GM04503 (cell line): ENCODE measurements at places on chromosomes 2 and 18.

DNA sequence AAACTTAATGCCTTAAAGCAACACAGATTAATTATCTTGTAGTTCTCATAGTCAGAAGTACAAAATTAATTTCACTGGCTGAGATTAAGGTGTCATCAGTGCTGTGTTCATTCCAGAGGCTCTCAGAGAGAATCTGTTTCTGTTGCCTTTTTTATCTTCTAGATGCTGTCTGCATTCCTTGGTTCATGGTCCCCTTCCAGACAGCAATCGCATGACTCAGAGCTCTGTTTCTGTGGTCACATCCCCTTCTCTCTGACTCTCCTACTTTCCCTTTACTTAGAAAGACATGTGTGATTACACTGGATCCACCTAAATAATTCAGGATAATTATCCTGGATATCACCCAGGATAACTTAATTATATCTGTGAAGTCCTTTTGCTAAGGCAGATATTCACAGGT lies 148.6 kb downstream of the MAIP1 start:
- DNase-seq: peak; percentile 14

GRCh38 chr2:154392256-154392655 lies 306.2 kb upstream of the KCNJ3 start:
- no peak for DNase-seq

GRCh38 chr2:212961255-212961654 lies 190.2 kb downstream of the IKZF2 start:
- DNase-seq: no peak

- DNase-seq: no peak
Observed at GRCh38 chr2:39013871-39014270, 107.0 kb downstream of the SOS1 start.

DNA sequence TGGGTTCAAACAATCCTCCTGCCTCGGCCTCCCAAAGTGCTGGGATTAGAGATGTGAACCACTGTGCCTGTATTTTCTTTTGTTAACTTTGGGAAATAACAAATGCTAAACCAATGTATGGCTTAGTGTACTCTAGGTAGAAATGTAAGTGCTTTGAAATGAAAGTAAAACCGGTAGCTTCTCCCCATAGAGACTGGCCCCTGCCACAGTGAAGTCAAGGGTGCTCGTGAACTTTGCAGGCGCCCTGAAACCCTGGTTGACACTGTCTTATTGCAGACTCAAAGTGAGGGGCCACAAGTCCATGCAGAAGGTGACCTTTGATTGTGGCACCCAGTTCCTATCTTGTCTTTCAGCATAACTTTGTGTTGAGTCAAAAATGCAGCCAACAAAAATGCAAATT lies 24.2 kb upstream of the MTCL1 start:
- DNase-seq: no peak

DNA sequence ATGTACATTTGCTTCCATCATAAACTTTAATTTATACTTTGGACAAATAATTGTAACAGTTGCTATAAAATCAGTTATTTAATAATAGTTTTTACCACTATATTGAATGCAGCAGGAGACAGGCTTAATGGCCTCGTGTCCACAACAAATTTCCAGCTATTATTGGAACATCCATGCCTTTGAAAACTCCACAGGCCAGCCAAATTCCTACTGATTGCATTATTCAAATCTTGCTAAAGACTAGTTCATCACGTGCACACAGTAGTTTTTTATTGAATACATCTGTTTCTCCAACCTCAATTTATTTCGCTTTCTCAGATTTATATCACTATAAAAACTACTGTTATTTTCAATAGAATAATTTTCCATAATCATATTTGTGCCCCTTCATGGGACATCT lies 18.4 kb upstream of the PTPRM start:
- DNase-seq: no peak

DNA sequence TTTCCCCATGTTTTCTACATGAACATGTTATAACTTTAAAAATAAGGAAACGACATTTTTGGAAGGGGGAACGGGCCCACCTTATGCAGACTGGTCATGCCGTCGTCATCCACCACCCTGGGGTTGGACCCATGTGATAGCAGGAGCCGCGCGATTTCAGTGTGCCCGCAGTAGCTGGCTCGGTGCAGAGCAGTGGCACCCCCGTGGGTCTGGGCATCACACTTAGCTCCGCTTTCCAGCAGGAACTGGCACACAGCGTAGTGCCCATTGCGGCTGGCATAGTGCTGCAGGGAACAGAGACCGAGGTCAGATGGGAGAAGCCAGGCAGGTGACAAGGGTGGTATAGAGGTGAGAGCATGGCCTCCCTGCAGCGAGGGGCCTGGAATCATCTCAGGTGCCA lies 4.5 kb downstream of the ANKRD39 start:
- no peak for DNase-seq

DNA sequence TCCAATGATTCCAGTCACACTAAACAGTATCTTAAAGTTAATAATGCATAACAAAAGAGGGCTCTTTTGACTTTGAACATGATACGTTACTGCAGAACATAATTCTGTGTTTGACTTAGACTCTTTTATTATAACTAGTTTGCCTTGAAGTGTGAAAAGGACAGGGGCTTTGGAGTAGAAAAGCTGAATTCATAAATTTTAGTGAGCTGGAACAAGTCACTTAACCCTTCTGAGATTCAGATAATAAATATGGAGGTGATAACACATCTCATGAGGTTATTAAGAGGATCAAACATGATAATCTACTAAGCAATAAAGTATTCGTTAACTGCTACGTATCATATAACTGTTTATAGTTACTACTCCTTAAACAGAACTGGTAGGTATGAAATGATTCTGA lies 44.7 kb upstream of the FLACC1 start:
- DNase-seq: no peak

- peak; percentile 31 for DNase-seq
Observed at GRCh38 chr18:49161627-49162026, 210.9 kb upstream of the SMAD7 start.

DNA sequence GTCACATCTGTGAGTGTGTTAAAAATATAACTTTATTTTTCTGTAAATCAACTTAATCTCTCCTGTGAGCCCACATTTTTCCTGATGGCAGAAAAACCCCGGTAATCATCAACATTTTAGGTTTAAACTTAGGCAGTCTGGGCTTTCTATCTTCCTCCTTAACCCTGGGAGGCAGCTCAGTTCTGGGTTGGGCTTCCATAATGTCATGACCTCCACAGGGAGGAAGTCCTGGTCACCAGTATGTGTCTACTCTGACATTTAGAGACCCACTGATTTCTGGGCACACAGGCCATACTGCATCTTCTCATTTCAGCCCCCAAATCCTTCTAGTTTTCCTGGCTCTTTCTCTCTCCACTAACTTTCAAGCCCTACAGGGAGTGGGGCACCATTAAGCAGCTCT lies 181.2 kb downstream of the DYSF start:
- no peak for DNase-seq

- DNase-seq: peak; percentile 71
Observed at GRCh38 chr2:182447863-182448262, 21.0 kb upstream of the PDE1A start.

GRCh38 chr2:39405364-39405763 lies 31.7 kb downstream of the MAP4K3 start:
- no peak for DNase-seq

DNA sequence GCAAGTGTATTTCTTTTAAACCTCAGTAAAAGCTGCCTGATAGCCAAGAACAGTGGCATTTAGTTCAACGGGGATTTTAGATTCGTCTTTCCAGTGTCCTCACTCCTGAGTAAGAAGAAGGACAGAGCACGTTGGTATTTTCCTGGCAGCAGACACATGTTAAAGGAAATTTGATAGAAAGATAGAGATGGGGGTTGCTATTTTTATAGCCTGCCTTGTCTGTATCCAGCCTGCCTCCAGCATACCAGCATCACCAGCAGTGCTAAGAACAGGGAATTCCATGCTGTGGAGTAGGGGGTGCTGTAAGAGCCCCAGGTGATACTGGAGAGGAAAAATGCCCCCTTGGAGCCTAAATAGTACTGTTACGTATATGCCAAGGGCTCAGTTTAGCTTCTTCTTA lies 1.1 kb upstream of the SMYD1 start:
- no peak for DNase-seq

DNA sequence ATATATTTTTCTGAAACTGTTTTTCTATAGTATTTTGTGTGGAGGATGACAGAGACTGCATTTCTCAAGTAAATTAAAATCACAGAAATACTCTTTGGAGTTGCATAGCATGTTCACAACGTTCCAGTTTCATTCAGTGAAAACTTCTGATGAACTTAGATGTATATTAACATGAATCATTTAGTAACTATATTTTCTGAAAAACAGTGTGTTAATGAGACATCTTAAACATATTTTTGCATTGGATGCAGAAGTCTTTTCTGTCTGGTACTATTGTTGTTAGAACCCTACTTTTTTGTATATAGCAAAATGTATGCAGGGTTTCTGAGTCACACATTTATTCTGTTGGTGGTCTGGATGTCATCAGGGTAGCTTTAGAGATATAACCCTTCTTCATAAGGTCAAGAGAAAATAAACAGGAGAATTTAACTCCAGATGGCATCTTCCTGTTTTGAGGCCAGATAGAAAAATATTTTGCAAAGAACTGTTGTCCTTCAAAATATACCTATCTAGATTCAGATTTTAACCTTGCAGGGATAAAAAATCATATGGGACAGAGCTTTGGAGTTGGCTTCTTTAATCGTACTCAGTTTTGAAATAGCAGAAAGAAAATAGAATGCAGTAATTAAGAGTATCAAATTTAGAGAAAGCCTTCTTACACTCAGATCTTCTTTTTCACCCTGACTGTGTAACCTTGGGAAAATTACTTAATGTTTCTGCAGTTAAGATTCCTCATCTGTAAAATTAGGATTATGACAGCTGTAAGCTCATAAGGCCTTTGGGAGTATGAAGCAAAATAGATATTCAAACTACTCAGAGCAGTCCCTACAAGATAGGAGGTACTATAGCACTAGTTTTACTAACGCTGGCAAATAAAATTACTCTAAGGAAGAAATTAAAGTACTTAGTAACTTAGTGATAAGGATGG lies 5.3 kb downstream of the COL3A1 start:
- no peak for DNase-seq

GRCh38 chr2:207437524-207438143 lies 92.1 kb upstream of the CREB1 start:
- no peak for DNase-seq

DNA sequence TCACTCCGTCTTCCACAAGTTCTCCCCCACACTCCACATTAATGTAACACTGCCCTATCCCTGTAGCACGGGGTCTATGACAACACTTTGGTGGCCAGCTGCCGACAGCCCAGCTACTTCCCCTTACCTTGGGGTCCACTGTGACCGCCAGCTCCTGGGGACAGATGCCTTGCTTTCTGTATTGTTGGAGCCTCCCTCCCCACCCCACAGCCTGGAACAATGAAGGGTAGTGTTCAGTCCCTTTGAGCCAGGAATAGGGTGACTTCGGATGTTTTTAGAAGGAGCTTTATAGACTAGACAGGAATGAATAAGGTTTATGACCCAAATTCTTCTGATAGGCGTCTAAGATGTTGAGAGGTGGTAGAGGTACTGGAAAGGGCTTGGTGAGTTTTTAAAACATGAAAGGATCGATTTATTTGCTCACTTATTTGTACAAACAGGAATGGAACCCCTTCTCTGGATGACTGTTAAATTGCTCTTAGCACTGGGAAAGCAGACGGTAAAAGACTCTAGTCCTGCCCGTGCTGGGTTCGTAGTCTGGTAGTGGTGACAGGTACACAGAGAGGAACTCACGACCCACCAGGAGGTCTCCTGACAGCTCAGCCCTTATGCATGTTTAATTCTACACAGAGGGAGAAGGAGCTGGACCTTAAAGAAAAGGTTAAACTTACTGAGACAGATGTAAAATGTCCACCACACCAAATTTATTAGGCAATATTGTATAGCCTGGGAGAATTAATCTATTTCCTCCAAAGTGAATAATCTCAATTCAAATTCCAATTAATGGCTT lies 90.9 kb downstream of the MYCN start:
- DNase-seq: no peak

DNA sequence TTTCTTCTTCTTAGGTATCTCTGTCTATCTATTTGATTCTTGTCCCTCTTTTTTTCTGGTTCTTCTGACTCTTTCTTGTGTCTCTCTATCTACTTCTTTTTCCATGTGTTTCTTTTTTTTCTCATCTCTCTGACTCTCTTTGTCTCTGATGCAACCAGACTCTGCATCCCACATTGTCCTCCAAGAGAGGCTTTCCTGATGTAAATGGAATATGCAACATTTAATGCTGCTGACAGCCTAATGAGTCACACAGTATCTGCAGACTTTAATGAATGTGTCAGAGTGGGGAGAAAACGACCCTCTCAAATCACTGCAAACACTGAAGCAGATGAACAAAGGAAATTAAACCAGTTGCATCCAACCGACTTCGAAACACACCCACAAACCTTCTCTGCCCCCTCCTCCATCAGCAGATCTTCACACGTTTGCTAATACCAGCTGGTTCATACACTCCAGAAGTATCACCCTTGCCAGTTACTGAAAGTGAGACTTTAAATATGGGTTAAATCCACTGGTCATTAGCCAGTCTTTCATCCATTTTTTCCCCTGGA lies 351.5 kb downstream of the TXNL1 start:
- DNase-seq: peak; percentile 33

DNA sequence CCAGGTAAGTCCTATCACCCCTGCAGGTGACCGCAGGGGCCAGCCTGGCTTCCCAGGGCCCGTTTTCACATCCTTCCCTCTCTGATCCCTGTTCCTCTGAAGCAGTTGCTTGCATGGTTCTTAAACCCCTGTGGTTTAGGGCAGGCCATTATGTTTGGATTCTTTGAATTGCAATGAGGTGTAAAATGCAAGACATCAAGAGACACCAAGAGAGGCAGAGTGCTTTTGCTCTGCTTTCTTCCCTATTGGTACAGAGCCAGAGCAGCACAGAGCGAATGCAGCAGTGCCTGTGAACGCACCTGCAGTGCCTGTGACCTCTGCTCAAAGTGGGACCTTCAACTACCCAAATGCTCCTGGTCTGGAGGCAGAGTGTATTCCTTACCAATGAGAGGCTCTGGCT lies 7.6 kb downstream of the RFX8 start:
- DNase-seq: no peak

DNA sequence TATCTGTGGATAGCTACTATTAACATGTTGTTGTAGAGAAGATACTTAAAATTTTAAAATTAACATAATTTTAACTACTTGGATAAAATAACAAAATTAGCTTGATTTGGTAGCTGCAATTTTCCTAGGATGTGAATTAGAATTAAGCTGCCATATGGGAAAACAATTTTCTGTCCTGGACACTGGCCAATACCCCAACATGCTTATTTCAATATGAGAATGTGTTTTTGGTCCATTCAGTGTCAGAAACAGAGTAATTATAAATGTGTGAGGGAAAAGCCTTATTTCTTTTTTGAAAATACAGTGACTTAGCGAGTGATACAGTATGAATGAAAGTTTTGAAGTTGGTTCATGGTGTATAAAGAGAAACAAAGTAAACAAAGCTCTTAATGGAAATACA lies 948.3 kb upstream of the GYPC start:
- no peak for DNase-seq

- no peak for DNase-seq
Observed at GRCh38 chr2:207332480-207333212, 166.9 kb upstream of the KLF7 start.
